ENCODE measurements at places on chromosomes 4 and X.

DNA sequence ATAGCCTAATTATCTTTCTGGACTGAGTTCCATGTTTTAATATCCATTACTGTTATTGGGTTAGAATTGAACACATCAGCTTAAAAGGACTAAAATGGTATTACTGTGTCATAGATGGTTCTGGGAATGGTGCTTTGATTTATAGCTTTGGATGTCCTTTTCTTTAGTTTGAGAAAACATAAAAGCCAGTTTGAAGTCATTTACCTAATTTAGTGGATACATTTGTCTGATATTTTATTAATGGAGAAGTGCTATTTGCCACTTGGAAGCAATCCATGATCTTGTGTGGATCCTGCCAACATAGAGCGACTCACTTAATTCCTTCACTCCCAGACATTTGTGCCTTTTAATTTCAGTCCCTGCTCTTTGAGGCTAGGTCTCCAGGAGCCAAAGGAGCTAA, 212.4 kb upstream of the PACRGL start:
- no peak for DNase-seq

GRCh38 chr4:60531776-60532379, 668.2 kb upstream of the ADGRL3 start:
- DNase-seq: no peak

DNA sequence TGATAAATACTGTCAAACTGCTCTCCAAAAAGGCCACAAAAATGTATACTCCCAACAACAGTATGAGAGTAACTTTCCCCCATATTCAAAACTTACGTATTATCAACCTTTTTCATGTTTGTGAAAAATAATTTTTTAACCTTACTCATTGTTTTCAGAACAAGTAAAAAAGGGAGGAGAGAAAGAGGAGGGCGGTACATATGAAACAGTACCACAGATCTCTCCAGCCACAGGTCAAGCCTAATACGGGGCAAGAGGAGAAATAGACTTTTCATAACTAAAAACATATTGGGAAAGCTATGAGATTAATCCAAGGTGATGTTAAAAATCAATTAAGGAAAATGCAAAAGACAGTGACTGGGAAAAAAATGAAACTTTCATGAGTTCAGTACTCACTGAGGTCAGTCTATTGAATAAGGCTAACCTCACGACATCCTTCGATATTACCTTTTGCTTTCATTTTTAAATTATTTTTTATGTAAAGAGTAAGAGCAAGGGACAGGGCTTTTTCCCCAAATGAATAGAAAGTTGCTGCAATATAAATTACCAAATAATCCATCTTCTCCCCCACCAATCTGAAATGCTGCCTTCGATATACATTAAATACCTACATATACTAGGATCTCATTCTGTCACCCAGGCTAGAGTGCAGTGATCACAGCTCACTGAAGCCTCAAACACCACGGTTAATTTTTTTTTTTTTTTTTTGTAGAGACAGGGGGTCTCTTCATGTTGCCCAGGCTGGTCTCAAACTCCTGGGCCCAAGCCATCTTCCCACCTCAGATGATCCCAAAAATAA, 25.3 kb downstream of the FBXW7 start:
- no peak for DNase-seq

DNA sequence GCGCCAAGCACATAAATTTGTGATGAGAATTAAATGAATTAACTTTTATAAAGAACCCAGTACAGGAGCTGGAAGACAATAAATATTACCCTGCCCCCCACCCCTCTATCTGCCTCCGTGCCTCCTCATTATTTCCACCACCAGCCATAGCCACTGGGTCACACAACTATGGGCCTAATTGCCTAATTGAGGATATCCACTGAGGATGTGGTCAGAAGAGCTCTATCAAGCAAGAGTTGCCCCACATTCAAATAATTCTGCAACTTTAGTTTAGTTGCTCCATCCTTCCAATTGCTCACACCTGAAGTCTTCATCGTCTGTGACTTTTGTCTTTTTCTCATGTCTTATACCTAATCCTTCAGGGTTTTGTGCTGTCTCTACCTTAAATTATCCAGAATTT, 9.5 kb upstream of the CXCL8 start:
- DNase-seq: no peak

- peak; percentile 10 for DNase-seq
Observed at GRCh38 chrX:13357925-13358324, 38.1 kb upstream of the ATXN3L start.

Data from suppressor macrophage (primary cell).